Myocyte (in vitro differentiated cells): ENCODE measurements at places on chromosomes 1 and 21. TPM values are rescaled to one million over a fixed set of nuclear protein-coding genes. Genes with fewer than 3 reads are reported as not detected.
A peak's percentile ranks its signal among the peaks of the same experiment; 100 is the strongest.

DNA sequence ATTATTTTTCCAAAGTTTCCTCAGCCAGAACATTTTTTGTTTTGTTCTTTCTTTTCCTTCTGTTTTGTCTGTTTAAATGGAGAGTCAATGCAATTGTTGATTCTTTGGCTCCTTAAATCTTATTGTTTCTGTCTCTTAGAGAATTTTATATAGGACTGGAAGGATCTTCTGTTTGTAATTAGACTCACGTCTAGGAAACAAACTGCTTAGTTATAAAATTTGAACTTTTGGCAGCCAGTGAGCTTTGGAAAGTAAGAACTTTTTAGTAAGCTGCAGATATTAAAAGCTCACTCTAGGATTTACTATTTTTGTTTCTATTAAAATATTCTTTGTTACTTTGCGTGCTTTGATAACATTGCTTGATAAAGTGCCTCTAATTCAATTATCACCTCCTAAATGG is 109.8 kb upstream of the HNRNPU start:
- DNase-seq = no peak

DNA sequence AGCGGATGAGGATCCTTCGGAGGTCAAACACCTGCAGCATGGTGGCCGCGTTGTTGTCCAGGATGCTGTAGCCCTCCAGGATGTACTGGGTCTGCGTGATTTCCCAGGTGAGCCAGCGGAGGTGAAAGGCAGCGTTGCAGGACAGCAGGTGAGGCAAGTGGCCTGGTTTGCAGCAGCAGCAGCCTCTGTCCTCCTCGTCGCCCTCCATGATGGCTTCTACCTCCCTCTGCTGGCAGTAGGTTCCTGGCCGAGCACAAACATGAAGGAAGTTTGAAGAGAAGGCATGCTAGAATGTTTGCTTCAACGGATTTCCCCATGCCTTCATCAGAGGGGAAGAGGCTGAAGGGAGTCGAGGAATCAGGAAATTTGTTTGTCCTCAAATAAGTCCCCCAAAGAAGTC is 74.7 kb downstream of the NTPCR start:
- DNase-seq = peak; percentile 53

- DNase-seq = peak; percentile 98
Observed at GRCh38 chr1:21567241-21568005, 58.2 kb downstream of the ALPL start.

- no peak for DNase-seq
Observed at GRCh38 chr1:46437723-46438122, 43.6 kb downstream of the FAAH start.

GRCh38 chr1:8702472-8702849 is 115.0 kb downstream of the RERE start:
- no peak for DNase-seq

The IL6R gene
- total RNA-seq = 1.6 and 5.4 TPM in 2 replicates

The DENND2C gene
- 11.3 and 17.1 TPM in 2 replicates for total RNA-seq

The LINGO4 gene
- total RNA-seq = not detected in 2 replicates

DNA sequence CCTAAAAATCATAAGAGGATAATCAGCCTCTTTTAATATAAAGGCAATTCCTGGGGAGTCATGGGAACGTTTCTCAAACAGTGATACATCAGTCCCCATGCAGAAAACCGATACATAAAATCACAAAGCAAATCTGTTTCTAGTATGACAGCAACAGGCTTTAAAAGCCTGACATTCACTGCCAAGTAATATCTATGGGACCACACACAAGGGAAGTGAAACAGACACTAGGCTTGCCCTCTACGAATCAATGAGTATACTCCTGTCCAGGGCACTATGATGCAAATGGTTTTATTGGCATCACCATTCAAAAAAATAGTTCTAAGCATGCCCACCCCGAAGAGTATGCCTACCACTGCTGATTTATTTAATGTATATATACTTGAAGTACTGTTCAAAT is 54.4 kb downstream of the TIAM1 start:
- no peak for DNase-seq

DNA sequence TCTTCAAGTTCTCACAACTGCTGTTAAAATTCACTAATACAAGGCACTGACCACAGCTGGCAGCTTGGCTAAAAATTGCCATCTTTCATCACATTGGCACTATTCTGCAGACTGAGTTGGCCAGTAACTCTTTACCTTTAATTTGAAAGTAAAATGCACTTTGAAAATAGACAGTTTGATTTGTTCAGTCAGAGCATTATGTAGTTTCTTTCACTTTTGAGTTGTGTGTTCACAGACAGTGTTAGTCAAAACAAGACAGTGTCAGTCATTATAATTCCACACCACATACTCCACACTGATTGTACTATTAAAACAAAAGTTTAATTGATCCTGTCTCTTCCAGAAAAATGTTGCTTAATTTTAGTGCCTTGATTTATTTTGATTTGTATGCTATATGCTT is 160.7 kb downstream of the SDCCAG8 start:
- DNase-seq = no peak

GRCh38 chr1:224859651-224860050 is 69.8 kb upstream of the DNAH14 start:
- peak; percentile 40 for DNase-seq

- no peak for DNase-seq
Observed at GRCh38 chr1:177035586-177035985, 128.9 kb downstream of the ASTN1 start.

DNA sequence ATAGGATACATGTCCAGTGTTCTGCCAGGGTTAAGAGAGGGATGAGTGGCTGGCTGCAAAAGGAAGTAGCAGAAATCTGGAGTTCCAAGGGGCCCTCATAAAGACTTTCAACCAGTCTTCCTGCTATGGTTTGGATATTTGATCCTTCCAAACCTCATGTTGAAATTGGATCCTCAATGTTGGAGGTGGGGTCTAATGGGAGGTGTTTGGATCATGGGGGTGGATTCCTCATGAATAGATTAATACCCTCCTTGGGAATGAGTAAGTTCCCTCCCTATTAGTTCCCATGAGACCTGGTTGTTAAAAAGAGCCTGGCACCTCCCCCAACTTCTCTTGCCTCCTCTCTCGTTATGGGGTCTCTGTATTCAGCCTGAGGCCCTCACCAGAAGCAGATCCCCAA is 10.1 kb upstream of the GNG12 start:
- DNase-seq = peak; percentile 32

The FNDC5 gene
- 392 and 577 TPM in 2 replicates for total RNA-seq

The PIGP gene
- 21.3 and 29.5 TPM in 2 replicates for total RNA-seq

DNA sequence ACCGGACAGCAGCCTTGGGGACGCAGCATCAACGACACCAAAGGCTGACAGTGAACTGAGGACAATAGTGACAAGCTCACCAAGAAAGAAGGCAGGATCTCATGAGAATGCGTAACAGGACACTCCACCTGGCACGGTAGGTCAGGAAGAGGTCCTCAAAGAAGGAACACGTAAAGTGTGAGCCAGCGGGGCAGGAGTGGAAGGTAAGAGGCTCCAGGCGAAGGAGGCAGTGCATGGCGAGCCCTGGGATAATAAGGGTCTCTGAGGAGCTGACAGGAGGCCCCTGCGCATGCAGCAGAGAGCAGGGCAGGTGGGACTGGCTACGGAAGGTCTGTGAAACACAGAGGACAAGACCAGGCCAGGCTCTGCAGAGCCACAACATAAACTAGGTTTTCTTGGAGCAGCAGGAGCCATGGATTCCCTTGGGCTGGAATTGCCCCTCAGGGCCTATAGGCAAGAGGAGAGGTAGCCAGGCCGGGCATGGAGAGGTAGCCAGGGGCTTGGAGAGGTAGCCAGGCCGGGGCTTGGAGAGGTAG is 8.2 kb downstream of the LSS start:
- no peak for DNase-seq

DNA sequence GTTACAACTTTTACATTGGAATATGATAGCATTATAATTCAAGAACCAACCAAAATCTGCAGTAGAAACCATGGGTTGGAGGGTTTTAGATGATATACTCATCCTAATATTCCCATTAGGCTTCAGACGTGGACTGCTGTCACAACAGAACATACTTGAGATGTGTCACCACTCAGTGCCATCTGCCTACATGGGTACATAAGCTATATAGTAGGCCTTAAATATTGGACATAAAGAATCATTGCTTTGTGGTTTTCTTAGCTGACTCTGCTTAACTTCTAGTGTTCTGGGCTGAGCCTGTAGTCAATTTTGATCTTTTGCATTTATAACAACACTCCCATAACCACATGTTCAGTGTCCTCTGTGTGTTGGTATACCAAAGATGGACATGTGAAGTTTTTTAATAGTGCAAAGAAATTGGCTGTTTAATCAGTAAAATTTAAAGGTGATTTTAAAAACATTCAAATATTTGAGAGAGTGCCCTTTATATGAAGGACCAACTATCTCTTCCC is 14.2 kb downstream of the RAP1A start:
- no peak for DNase-seq

GRCh38 chr1:93848350-93848883 is 30.6 kb downstream of the DNTTIP2 start:
- DNase-seq = no peak

DNA sequence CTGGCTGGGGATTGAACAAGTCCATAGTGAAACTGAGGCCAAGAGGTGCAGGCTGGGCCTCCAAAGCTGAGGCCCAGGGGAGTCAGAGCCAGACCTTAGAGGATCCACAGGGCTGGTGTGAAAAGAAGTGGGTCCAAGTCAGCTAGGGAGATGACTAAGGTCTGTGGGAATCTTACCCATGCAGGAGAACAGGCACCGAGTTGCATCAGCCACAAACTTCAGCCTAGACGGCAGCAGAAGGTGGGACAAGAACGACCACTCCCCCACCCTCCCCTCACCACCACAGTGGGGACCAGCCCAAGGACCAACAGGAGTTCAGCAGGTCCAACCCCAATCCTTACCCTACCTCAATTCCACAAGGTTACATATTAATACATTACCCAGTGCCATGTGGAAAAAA is 282.3 kb downstream of the TTLL7 start:
- DNase-seq = no peak
